GDM1 (cell line): ENCODE measurements at places on chromosomes 2 and 18.

- no peak for DNase-seq
Measured at GRCh38 chr2:12126318-12126717, 379.9 kb downstream of the LPIN1 start.

GRCh38 chr2:168684921-168685599 lies 117.4 kb upstream of the NOSTRIN start:
- DNase-seq: no peak

GRCh38 chr2:95240091-95240490 lies 32.8 kb downstream of the ZNF892 start:
- no peak for DNase-seq

DNA sequence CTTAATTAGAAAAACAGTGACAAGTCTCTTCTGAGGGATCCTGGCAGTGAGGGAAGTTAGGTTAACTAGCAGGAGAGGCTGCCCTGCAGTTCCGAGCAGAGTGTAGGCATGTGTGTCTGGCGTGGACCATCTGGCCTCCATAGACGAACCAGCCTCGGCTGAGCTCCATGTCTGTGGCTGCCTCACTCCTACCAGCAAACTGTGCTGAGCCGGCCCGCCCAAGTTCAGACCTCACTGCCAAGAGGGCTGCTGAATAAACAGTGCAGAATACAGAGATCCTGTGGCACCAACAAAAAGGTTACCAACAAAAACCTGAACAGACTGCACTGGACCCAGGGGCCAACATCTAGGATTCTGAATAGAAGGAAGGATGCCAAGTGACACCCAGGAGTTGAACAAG lies 27.3 kb downstream of the INO80C start:
- DNase-seq: no peak

- DNase-seq: no peak
Measured at GRCh38 chr2:48316753-48317750, 212.9 kb upstream of the STON1 start.

GRCh38 chr2:75560022-75560767 lies 544 bp downstream of the EVA1A start:
- DNase-seq: no peak

GRCh38 chr2:175442441-175442840 lies 260.9 kb upstream of the ATP5MC3 start:
- DNase-seq: no peak
